ENCODE measurements at places on chromosomes 5 and 9.
A peak's percentile ranks its signal among the peaks of the same experiment; 100 is the strongest.

DNA sequence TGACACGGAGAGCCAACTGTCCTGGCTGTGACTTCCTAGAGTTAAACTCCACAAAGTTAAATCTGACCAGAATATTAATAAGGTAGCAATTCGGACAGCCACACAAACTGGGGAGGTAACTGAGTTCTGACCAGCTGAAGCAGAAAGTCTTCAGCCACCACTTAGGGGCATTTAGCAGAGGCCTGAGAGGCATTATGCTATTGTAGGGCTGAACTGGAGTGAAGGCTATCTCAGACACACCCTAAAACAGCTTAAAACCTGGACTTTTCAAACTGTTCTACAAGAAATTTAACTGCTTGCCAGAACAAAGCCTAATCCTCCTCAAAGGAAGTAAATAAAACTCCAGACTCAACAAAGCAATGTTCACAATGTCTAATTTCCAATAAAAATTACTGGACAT, 32.4 kb downstream of the RANBP6 start:
- DNase-seq = no peak

GRCh38 chr9:136733611-136734010, 9.1 kb downstream of the LCN10 start:
- DNase-seq = no peak

GRCh38 chr9:121778252-121779225, 127.1 kb downstream of the DAB2IP start:
- DNase-seq = peak; percentile 23

- no peak for DNase-seq
Measured at GRCh38 chr5:124973661-124974060, 227.2 kb upstream of the ZNF608 start.

- peak; percentile 95 for DNase-seq
Measured at GRCh38 chr5:140182803-140183367, 7.9 kb downstream of the CYSTM1 start.

DNA sequence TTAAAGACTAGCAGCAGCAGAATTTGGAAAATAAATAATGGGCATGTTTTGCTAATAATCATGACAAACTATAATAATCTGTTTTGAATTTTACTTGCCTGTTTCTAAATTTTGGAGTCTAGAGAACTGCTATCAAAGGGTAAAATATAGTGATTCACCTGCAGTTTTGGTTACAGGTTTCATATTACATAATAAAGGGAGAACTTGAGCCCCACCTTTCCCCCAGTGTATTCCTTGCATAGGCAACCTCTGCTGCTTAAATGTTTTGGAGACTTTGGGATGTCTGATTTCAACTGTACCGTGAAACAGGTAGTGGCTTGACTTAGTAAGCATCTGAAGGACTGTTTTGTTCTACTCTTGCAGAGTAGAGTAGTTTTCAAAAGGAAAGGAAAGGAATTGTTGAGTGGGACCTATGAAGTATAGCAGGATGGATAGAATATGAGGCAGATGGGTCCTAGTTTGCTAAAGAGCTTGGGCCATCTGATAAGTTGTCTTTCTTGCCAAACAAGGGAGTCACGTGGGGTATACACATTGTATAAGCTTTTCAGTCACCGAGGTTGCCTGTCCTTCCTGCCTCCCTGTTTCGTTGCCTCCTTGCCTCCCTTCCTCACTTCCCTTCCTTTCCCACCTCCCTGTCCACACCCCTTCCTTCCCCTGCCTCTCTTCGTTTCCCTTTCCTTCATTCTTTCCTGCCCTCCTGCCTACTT, 19.1 kb downstream of the CREBRF start:
- no peak for DNase-seq

DNA sequence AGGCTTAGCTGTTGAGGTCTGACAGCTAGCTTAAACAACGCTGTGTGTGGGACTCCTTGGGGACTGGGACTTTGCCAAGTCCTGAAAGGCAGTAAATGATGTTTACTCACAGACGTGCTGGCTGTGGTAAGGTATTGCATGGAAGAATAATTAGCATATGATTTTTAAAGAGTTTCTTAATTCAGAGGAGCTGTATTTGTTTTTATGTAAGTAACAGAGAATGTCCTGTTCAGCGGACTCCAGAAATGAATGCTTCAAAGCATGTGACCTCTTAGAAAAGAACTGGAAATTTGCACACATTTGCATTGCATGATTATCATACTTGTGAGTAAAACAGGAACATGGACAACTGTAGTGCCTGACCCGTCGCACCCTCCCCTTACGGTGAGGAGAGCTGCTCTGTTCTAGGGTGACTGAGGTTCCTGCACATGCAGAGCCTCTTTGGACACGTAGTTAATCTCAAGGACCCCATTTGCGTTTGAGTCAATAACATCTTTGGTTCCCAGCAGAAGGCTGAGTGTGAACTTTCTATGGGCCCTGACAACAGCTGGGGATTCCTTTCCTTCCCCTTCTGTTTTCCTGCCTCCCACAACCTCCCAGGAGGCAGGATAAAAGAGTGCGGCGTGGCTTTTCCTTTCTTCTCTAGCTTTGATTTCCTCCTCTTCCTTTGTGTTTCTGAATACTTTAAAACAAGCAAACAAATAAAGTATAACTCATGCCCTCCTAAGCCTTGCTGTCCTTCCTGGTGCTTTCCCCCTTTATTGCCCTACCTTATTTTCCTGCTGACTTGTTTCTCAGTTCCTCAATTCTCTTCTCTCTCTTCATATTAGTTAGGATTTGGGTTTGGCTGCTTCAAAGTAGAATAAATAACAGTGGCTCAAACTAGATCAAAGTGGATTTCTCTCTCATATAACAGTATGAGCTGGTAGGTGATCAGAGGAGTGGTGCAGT, 157.2 kb upstream of the CD180 start:
- peak; percentile 56 for DNase-seq

DNA sequence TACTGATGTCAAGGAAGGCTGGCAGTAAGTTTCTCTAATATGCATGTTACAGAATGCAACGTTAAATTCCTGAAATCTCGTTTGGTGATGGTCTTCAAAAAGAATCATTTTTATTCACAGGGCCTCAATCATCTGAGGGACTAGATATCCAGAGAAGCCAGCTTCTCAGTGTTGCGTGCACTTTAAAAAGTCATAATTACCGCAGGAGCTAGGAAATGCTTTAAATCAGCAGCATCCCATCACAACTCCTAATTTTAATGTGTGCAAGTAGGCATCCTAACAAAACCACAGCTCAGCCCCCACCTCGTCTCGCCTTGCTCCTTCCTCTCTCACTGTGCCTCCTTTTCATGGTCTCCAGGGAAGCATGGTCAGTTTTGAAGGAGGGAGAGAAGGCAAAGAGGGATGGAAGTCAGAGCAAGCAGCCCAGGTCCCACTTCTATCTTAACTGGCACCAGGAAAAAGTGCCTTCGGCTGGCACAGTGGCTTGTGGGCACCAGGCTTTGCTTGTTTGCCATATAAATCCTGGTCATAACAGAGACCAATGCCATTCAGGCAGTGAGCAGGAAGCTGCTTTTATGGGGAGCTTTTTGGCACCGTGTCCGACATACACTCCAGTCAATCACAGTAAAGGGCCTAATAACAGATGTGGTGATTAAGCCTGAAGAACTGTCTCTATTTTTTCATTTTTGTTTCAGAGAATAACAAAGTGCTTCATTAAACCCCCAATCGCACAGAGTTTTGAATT, 21.4 kb downstream of the MEGF10 start:
- no peak for DNase-seq

DNA sequence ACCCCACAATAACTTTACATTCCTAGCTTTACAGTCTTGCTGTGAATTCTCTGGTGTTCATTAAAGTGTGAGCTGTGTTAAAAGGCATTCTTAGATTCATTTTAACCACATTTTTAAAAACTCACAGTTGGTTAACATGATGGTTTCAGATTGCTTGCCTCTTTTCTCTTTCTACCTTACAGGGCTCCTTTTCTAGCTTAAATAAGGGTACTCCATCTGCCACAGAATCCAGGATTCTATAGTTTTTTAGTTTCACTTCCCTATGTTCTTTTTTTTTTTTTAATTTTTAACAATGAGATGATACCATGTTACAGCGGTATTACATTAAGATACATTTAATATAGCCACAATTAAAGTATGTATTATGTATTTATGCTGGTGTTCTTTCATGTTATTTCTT, 3.9 kb upstream of the FBXO4 start:
- DNase-seq = no peak

- no peak for DNase-seq
Measured at GRCh38 chr5:171891595-171891994, 106.0 kb downstream of the SMIM23 start.

GRCh38 chr5:174222891-174223290, 177.4 kb downstream of the NSG2 start:
- no peak for DNase-seq

DNA sequence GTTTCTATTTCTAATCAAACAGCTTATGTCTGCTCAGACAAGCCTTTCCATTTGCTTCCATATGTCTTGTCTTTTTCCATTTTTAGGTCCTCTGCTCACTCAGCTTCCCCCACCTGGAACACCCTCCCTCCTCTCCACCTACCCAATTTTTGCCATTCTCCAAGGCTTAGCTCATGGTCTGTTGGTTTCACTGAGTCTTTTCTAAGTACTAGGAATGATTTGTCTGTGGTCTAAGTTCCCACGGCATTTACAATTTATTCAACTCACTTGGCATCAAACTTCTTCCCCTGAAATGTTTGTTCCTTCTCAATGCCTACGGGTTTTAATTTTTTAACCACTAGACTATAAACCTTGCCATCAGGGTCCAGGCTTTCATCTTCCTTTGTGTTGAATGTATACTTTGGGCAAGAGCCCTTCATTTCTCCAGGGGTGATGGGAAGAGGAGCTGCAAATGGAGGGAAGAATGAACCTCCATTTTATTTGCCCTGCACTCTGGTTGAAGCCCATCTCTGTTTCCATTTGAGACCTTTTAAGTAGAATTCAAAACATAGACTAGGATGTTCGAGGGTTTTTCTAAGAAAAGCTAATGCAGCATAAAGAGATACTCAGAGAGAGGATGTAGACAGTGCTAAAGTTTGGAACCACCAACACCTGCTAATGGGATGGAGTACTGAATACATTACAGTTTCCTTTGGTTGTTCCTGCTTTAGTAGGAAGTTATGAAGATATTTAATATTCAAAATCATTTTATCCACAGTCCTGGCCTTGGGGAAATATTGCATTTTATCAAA, 104.0 kb downstream of the PTTG1 start:
- DNase-seq = no peak

DNA sequence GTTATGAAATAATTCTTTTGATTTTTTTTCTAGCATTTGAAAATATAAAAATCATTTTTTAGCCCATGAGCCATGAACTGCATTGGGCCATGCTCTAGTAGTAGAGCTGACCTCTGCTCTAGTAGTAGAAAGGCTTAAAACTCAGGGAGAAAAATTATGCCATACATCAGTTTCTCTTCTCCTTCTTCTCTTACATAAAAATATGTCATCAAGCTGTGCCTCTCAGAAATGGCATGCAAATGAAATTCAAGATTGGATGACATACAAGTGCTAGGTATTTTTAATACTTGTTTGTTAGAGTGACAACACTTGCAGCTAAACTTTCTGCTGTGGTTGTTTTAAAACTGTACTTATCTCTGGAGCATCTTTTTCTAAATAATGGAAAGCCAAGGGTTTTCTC, 42.1 kb upstream of the TMOD1 start:
- DNase-seq = peak; percentile 76

- DNase-seq = peak; percentile 66
Measured at GRCh38 chr9:133135146-133135745, 14.2 kb upstream of the RALGDS start.

GRCh38 chr5:55919625-55920024, 68.5 kb downstream of the IL31RA start:
- DNase-seq = no peak

GRCh38 chr9:95189251-95190098, 128.0 kb downstream of the FANCC start:
- peak; percentile 44 for DNase-seq

GRCh38 chr9:91589101-91589553, 165.5 kb upstream of the NFIL3 start:
- DNase-seq = no peak

DNA sequence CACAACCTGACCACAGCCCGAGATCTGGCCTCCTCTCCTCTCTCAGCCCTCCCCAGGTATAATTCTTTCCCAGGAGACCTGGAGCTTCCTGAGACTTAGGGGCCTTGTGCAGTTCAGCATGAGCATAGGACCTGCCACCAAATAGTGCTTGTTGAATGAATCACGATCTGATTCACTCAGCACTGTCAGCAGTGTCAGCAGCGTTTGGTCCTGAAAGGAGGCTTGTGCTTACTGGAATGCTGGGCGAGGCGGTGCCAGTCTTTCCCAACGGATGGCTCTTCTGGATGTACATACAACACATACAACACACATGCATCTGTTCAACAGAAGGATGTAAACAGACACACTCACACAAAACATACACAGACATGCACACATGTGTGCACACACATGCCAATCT, 173.3 kb downstream of the COL23A1 start:
- no peak for DNase-seq

DNA sequence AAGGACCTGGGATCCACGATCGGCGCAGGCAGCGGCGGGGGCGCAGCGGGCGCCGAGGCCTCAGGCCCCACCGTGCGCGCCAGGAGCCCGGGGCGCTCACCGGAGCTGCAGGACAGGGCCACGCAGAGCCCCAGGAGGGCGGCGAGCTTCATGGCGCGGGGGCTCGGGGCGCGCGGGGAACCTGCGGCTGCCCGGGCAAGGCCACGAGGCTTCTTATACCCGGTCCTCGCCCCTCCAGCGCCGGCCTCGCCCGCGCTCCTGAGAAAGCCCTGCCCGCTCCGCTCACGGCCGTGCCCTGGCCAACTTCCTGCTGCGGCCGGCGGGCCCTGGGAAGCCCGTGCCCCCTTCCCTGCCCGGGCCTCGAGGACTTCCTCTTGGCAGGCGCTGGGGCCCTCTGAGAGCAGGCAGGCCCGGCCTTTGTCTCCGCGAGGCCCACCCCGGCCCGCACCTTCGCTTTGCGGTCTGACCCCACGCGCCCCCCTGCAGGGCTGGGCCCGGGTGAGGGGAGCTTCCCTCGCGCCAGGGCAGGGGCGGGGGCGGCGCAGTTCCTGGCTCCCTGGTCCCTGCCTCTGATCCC, at the start of gene SCGB3A1:
SCGB3A1 (minus strand) TSS at position 189 of the 577 bp plus-strand sequence; CDS start at position 152, 37 bp downstream.
- DNase-seq = no peak

Data from brain (organoid and tissue), 16 donors.